ENCODE measurements at places on chromosomes 3 and 15. TPM values are rescaled to one million over a fixed set of nuclear protein-coding genes. Genes with fewer than 3 reads are reported as not detected.

The CYP8B1 gene
- not detected for total RNA-seq

The GOLGA8F gene
- under 0.01 TPM for total RNA-seq

The ADPRH gene
- total RNA-seq, result 4.1 TPM

The IL17RB gene
- not detected for total RNA-seq

The HHATL gene
- not detected for total RNA-seq

The SNTN gene
- not detected for total RNA-seq
